ENCODE measurements at places on chromosomes 6 and 20.

GRCh38 chr20:58623579-58624473, 27.3 kb upstream of the STX16 start:
- DNase-seq = no peak

DNA sequence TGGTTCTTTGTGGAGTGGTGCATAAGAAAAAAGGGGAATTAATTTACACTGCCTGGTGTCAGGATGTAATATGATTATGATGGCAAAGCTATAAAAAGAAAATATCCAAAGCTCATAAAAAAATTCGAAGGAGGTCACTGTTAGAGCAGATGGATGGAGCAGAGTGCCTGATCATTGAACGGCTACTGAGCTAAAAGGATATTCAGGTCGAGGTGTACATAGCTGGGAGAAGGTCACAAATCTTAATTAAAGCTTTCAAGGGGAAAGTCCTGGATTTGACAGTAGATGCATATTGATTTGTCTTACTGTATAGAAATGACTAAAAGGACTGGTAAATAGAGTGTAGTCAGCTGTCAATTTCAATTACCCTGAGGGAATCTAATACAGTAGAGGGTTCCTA, 84.4 kb downstream of the PKIB start:
- no peak for DNase-seq

DNA sequence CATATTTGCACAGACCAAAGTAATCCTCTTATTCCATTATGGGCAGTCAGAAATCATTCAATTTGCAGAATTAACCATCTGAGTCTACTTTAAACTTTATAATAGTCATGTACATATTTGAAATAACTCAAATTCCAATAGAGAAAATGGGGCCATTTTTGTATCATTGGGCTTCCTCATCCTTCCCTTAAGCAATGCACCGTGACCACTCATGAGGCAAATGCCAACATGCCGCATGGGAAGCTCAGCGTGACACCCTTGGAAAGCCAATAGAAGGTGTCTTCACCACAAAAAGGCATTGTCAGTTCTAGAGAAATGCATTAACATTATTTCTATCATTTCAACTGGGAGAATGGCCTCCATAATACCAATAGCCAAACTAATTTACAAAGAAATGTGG, 38.5 kb downstream of the SIM1 start:
- no peak for DNase-seq

- DNase-seq = no peak
Observed at GRCh38 chr6:151027936-151028838, 162.7 kb downstream of the MTHFD1L start.

- no peak for DNase-seq
Observed at GRCh38 chr20:855466-856360, 22.2 kb downstream of the FAM110A start.

DNA sequence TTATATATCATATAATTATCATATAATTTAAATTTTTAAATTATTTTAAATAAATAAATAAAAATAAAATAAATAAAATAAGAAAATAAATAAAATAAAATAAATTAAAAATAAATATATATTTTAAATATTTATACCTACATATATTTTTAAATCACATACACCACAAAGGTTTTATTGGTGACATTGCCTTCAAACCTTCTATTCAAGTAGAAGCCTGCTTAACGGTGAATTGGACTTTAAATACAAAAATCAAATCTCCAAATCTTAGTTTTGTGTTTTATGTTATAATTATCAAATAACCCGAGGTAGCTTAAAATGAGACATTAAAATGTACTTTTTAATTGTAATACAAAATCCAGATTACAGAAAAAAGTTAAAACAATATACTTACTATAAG, 1137.8 kb downstream of the HACE1 start:
- no peak for DNase-seq

- DNase-seq = no peak
Observed at GRCh38 chr6:25332655-25333071, 53.5 kb downstream of the CARMIL1 start.

DNA sequence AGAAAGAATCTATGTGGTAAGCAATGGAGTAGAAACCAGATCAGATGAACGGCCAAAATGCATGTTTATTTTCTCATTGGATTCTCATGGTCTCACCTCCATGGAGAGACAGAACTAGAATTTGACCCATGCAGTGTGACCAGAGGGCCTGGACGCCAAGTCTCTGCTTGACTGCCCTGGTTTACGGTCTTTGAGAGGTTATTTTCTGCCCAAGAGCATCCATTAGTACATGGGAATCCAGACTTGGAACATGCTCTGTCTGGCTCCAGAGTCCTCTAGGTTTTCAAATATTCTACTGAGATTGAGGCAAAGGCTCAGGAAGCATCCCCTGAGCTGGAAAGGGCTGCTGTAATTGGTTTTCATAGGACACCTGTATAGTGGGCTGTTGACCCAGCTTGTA, 45.5 kb upstream of the UST start:
- DNase-seq = no peak

DNA sequence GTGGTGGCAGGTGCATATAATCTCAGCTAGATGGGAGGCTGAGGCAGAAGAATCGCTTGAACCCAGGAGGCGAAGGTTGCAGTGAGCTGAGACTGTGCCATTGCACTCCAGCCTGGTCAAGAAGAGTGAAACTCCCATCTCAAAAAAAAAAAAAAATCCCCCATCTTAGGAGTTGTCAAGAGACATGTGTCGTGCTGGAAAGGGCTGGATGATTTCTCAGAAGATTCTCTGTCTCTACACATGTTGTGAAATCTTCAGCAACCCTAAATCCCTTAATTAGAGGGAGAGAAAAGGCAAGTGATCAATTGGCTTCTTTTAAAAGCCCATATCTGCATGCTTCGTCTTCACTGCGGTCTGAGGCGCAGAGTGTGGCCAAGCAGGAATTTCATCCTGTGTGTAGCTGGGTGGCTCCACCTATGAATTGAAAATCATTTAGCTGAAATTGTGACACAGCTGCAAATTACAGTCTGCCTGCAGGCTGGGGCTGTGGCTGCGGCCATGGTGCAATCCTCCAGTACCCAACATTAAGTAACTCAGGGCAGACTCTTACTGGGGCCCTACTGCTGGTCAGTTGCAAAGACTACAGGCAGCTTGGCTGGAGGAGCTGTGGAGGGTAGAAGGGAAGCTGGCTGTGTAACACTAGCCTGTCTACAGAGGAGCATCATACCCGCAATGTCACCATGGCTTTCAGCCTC, 3.2 kb upstream of the TGM3 start:
- no peak for DNase-seq

- no peak for DNase-seq
Observed at GRCh38 chr20:52405986-52406385, 214.4 kb upstream of the ZFP64 start.

GRCh38 chr6:117728626-117729025, 53.4 kb downstream of the NUS1 start:
- DNase-seq = no peak

GRCh38 chr6:166078294-166078693, 89.4 kb downstream of the TBXT start:
- no peak for DNase-seq

- DNase-seq = no peak
Observed at GRCh38 chr20:51616060-51616459, 73.5 kb upstream of the NFATC2 start.

DNA sequence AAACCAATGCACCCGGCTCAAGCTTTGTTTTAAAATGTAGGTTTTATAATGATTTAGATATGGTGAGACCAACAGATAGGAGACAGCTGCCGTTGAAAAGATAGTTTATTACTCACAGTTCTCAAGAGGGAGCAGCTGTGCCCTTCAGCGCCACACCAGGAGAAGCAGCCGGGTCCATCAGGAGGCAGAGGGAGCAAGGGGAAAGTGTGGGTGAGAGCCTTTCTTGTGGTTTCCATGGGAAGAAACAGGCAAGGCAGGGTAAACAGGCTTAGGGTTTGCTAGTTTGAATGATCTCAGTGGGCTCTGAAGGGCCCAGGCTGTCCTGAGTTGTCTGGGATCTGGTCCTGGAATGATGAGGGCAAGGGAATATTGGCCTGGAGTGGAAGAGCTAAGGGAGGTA, 117.7 kb upstream of the PLCB4 start:
- DNase-seq = peak; percentile 23

DNA sequence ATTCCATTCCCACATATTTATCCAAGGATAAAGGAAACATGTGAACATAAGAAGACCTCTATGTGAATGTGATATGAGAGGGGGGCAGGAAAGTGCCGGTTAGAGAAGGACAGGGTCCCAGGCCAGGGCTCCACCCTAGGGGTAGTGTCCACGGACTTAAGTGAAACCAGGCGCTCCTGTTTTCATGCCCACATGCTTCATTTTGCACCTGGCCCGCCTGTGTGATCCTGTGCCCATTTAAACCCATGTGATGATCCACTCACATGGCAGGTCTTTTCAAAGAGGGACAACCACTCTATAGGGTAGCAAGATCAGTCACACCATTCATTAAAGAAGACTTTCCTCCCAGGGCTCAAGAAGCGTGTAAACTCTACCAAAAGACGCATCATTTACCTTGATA, 865.3 kb upstream of the GJE1 start:
- DNase-seq = no peak

DNA sequence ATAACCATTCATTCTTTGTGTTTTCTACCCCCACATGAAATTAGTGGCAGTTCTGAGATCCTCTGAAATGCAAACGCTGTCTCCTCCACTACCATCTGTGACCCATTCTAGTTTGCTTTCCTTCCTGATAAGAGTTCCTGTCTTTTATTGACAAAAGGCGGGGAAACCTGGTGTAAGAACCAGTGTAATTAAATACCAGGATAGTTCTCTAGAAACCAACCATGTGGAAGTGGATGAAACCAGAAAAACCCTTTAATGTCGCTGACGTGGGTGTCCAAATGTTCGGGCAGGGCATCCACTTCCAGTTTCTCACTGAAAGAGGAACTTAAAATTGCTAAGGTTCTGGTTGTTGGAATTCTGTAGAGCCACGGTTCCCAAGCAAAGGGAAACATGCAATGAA, 79.1 kb downstream of the TNFRSF21 start:
- peak; percentile 69 for DNase-seq

DNA sequence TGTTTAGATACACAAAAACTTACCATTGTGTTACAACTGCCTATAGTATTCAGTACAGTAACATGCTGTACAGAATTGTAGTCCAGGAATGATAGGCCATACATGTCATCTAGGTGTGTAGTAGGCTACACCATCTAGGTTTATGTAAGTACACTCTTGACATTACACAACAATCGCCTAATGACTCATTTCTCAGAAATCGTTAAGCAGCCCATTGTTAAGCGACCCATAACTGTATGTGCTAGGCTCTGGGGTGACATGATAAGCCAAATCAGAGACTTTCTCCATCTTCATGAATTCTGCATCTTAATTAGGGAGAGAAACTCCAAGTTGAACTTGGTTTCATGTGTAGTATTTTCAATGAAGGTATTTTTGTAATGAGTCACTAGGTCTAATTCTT, 17.2 kb downstream of the STK35 start:
- no peak for DNase-seq

- DNase-seq = no peak
Observed at GRCh38 chr20:48690888-48691287, 136.9 kb downstream of the PREX1 start.

DNA sequence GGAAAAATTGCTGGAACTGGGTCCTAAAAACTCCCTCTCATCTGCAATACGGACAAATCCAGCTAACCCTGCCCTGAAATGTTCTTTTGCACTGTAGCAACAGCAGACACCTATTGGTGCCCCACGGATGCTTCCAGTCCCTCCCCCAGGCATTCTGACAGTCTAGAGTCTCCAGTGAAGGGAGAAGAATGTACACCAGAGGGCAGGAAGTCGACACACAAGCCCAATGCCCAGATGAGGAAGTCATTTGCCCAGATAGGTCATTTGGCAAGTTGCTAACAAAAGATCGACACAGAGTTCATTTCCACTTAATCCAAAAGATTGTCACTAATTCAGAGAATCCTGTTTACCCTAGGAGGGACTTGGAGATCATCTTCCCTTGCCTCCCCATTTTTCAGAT, 293.0 kb upstream of the PRDM1 start:
- no peak for DNase-seq

- no peak for DNase-seq
Observed at GRCh38 chr20:19785983-19786285, 27.9 kb downstream of the RIN2 start.

- peak; percentile 67 for DNase-seq
Observed at GRCh38 chr6:62285612-62286469, at the start of gene KHDRBS2. TSS of gene KHDRBS2 (minus strand) at chr6:62286225.

DNA sequence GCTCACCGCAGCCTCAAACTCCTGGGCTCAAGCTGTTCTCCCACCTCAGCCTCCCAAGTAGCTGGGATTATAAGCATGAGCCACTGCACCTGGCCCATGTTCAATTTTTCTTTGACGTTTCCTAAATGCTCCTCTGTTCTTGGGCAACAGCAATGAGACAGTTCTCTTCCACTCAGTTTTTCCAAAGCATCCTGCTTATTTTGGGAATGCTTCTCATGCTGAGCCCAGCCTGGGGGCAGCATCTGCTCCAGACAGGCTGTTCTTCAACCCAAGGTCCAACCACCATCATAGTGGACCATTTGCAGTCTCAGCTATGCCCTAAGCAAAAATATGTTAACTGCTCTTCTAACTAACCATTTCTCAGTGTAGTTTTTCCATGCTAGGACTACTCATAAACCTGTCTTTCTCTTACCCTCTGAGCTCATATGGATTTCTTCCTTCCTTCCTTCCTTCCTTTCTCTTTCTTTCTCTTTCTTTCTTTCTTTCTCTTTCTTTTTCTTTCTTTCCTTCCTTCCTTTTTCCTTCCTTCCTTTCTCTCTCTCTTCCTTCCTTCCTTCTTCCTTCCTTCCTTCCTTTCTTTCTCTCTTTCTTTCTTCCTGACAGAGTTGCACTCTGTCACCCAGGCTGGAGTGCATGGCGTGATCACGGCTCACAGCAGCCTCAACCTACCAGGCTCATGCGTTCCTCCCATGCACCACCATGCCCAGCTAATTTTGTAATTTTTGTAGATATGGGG, 48.4 kb downstream of the GCNT2 start:
- DNase-seq = no peak

- no peak for DNase-seq
Observed at GRCh38 chr6:112117554-112117953, 30.2 kb downstream of the FAM229B start.

GRCh38 chr6:20095436-20095835, 116.8 kb downstream of the MBOAT1 start:
- no peak for DNase-seq

- DNase-seq = peak; percentile 74
Observed at GRCh38 chr6:55868771-55869479, 6.5 kb downstream of the BMP5 start.

GRCh38 chr6:168704678-168705077, 263.7 kb downstream of the SMOC2 start:
- DNase-seq = no peak

DNA sequence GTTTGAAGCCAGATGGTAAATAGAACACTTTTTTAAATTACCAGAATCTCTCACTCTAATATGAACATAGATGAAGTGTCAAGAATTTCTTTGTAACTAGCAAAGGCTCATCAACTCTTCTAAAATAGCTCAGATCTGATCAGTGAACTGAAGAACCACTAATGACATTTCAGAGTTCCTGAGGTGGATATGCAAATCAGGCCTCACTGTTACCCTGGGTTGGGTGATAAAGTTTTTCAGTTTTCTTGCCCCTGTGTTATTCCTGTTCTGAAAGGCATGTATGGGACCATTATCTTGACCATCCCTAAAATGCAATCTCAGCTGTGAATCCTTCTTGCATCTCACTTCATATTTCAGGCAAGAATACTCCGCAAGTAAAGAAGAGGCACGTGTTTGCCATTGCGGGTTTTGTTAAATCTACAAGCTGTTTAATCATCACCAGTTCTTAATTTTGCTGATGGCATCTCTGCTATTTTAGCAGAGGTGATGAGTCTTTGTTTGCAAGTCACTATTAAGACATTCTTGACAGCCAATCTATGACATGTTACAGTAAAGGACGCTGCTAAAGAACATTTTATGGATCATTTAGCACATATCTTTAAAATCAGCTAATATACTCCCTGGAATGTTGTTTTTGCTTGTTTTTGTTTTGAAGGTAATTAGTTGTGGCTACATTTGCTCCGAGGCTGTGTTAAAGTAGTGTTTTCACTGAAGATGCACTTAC, 47.9 kb downstream of the KHDC1L start:
- no peak for DNase-seq
